ENCODE measurements at places on chromosomes 3 and 15. TPM values are rescaled to one million over a fixed set of nuclear protein-coding genes. Genes with fewer than 3 reads are reported as not detected.

- no peaks in the 10 kb centered on the region for H3K36me3 ChIP-seq
- H3K4me3 ChIP-seq = no peak overlapping the region
- no peak overlapping the region for H3K27ac ChIP-seq
- H3K27me3 ChIP-seq = peaks cover 10% of the 10 kb centered on the region
Measured at GRCh38 chr3:112001526-112001925, 2.8 kb downstream of the TAGLN3 start.

GRCh38 chr3:31668242-31668641, 135.5 kb downstream of the STT3B start:
- no peak overlapping the region for H3K27ac ChIP-seq
- DNase-seq = no peak
- peaks cover 9% of the 10 kb centered on the region for H3K4me1 ChIP-seq
- H3K4me3 ChIP-seq = no peak overlapping the region

- H3K27me3 ChIP-seq = no peaks in the 10 kb centered on the region
- H3K27ac ChIP-seq = no peak overlapping the region
- no peak for DNase-seq
- H3K4me1 ChIP-seq = peaks cover 60% of the 10 kb centered on the region
Measured at GRCh38 chr3:12957824-12958792, 115.1 kb downstream of the IQSEC1 start.

DNA sequence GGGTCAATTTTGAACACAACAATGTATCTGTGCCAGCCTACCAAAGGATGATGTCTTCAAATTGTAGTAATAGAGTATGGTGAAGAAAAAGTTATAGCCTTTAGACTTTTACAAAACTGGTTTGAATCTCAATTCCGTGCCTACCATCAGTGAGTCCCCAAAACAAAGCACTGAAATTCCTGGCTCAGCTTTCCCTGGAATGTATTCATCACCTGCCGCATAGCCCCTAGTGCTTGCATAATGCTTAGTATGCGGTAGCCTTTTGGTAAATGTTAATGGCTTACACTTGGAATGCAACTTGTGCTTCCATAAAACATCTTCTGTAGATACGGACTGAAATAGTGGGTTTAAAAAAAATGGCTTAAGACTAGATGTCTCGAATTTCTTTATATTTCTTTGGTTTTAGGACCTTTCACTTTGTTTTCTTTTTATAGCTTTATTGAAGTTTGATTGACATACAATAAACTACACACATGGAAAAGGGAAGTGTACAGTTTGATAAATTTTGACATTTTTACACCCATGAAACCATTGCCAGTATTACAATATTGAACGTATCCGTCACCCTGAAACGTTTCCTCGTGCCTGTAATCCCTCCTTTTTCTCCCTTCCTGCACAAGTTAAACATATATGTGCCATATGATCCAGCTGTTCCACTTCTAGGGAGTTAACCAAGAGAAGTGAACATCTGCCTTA, 12.1 kb downstream of the SACM1L start:
- no peak for DNase-seq
- no peaks in the 10 kb centered on the region for H3K27me3 ChIP-seq
- H3K36me3 ChIP-seq = peaks cover 31% of the 10 kb centered on the region
- H3K27ac ChIP-seq = no peak overlapping the region
- H3K4me3 ChIP-seq = no peak overlapping the region

- DNase-seq = no peak
- no peak overlapping the region for H3K27ac ChIP-seq
- no peak overlapping the region for H3K4me3 ChIP-seq
Measured at GRCh38 chr3:67460841-67461510, 193.4 kb downstream of the SUCLG2 start.

Gene RAB6B
- 7.4 TPM for total RNA-seq

Measured in upper lobe of right lung (tissue), 1 donor.